ENCODE measurements at places on chromosomes 11 and 22. TPM values are rescaled to one million over a fixed set of nuclear protein-coding genes. Genes with fewer than 3 reads are reported as not detected.

Gene MS4A12
- total RNA-seq: not detected

Gene OR4D5
- not detected for total RNA-seq

Gene MUC5B
- 0.57 TPM for total RNA-seq

Gene ACRV1
- total RNA-seq: not detected

Gene KRTAP5-10
- total RNA-seq: not detected

Gene MIAT
- 0.57 TPM for total RNA-seq
